ENCODE measurements at places on chromosomes 4 and X.
A peak's percentile ranks its signal among the peaks of the same experiment; 100 is the strongest.

- DNase-seq = no peak
These were observed 251.2 kb downstream of the CFAP299 start for GRCh38 chr4:80586716-80587115.

DNA sequence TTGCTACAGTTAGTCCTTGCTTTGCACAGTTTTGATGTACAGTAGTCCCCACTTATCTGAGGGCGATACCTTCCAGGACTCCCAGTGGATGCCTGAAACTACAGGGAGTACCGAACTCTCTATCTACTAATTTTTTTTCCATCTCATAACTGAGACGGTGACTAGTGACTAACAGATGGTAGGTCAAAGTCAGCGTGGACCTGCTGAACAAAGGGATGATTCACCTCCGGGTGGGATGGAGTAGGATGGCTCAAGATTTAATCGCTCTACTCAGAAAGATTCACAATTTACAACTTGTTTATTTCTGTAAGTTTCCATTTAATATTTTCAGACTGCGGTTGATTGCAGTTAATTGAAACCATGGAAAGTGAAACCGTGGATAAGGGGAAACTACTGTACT, 655.8 kb downstream of the ZNF674 start:
- DNase-seq = no peak

- no peak for DNase-seq
These were observed 33.5 kb downstream of the CNOT6L start for GRCh38 chr4:77785669-77786068.

DNA sequence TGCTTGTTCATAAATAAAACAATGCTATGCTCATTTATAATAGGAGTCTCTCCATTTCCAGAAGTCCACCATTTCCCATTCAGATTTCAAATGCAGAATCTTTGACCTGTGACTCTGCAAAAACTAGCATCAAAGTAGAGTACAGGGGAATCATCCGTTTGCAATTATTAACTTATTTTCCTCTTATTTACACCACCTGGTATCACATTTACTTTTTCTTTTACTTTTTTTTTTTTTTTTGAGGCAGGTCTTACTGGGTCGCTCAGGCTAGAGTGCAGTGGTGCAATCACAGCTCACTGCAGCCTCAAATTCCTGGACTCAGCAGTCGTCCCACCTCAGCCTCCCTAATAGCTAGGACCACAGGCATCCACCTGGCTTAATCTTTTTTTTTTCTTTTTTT, 37.6 kb downstream of the RBM47 start:
- no peak for DNase-seq

DNA sequence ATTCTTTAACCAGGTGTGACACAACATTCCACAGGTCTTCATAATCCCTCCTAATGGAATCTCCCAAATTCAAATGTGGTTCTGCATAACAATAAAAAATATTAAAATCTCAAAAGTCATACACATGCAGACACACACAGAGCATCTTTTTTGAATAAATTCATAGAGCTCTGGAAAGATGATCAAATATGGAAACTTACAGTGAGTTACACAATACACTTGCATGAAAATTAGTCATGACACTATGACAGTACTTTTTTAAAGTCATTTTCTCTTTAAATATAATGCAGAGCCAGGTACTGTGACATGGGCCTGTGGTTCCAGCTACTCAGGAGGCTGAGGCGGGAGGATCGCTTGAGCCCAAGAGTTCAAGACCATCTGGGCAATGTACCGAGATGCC, 38.9 kb downstream of the DDX60L start:
- DNase-seq = no peak

GRCh38 chr4:11397819-11398610, 30.7 kb downstream of the HS3ST1 start:
- DNase-seq = peak; percentile 34

DNA sequence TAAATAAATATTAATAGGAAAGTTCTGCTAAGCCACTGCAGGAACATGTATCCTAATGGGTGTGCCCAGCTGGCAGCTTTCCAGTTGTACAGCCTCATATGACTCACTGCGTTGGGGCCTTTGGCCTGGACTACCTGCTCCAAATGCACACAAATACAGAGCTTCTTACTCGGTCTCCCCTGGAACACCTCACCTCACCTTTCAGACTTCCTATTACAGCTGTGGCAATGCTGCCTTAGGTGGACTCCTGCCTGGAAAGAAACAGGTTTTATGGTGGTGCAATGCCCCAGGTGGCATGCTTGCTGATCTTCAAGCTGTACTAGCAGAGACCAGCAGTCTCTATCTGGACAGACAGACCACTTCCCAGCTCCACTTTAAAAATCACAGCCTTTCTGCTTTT, 85.7 kb upstream of the EXOC1L start:
- peak; percentile 14 for DNase-seq

DNA sequence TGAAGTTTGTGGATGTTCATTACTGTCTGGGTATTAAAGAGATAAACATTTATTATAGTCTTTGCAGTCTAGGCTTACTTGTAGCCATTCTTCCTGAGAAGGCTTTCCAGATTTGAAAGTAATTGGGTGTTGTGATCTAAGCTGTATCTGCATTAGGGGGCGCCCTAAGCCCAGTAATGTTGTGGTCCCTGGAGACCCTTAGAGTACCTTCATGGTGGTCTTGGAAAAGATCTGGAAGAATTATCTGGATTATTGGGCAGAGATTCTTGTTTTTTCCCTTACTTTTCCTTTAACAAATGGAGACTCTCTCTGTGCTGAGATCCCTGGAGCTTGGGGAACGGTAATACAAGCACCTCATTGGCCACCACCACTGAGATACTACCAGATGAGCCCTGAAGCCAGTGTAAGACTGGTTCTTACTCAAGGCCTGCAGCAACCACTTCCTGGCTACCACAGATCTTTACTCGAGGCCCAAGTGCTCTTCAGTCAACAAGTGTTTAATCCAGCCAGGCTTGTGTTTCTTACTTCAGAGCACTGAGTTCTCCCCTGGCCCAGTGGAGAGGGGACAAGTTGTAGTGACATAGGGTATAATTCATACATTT, 63.1 kb downstream of the RTL3 start:
- no peak for DNase-seq

- DNase-seq = no peak
These were observed 21.9 kb downstream of the MED28 start for GRCh38 chr4:17636341-17636695.

- no peak for DNase-seq
These were observed 53.8 kb downstream of the RNF150 start for GRCh38 chr4:141079393-141079930.

DNA sequence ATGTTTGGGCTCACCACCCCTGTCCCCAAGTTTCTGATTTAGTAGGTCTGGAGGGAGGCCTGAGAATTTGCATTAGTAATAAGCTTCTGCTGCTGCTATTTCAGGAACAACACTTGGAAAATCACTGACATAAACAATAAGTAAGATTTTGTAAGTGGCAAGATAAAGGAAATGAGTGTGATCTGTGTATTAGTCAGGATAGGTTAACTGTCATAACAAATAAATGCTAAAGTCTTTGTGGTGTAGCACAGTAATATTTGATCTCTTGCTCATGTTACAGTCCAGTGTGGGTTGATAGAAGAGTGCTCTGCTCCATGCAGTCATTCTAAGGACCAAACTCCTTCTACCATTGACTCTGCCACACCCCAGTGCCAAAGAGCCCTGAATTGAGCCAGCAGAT, 67.0 kb downstream of the NHS start:
- DNase-seq = no peak

DNA sequence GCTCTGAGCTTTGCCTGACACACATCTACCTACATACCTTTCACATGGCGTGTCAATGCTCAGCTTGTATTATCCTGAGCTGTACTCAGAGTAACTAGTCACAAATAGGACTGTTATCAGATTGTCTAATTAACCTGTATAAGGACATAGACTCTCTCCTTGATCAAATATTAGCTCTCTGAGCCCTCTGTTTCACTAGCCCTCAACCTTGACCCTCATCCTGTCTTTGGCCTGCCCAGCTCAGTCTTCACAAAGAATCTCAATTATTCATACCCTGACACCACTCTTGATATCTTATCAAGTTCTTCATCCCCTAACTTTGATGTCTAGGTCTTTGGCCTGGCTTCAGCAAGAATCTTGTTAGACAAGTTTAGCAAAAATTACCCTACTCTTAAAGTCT, 320.7 kb upstream of the PCDH7 start:
- no peak for DNase-seq

DNA sequence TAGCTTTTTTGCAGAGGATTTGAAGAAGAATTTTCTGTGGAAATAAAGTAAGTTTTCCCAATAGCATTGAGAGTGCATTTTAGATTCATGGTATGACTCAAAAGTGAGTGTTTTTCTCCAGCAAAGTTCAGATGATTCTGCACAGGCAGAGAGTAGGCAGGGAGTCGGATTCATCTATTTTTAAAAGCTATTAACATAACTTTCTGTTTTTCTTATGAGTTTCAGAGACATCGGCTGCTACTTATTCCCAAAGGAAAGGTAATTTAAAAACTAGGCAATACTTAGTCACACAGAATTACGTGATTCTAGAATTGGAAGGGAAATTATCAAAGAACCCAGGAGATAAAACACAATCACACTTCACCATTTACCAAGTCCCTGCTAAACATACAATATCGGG, 4.4 kb downstream of the CCDC110 start:
- DNase-seq = no peak

DNA sequence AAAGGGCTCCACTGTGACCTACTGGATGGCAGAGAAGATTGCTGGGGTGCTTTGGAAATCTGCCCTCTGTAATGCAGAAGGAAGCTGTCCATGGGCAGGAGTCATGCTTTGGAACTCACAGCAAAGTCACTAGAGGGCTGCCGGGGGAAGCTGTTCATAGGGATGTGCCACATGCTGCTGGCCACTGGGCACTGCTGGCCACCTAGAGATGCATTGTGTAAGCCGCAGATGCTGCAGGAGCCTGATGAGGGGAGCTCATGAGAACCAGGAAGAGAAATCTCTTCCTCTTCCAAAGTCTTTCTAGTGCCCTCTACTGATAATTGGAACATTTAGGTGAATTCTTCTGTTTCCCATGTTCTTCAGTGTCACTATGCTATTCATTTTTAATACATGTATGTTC, 31.2 kb upstream of the UXT start:
- no peak for DNase-seq

Measured in gastrocnemius medialis (tissue), 4 donors.